Fibroblast of pulmonary artery (primary cell): ENCODE measurements at places on chromosomes 2 and 18.

DNA sequence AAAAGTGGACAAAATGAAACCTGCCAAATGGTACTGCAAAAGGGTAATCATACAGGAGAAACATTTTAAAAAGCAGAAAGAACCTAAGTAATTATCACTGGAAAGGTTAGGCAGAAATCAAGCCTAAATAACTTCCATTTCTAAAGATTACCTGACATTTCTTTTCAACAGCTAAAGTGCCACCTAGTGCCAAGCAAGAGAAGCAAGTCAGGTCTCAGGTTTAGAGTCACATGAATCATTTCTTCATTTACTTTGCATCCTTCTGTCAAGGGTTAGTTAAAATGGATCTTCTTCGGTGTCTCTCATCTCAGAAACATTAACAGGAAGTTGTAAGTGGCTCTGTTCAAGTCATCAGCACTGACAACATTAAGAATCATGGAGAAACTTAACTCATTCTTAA lies 90.3 kb downstream of the AKAIN1 start:
- DNase-seq = no peak

- DNase-seq = no peak
Measured at GRCh38 chr2:227153758-227154486, 10.1 kb downstream of the COL4A4 start.

DNA sequence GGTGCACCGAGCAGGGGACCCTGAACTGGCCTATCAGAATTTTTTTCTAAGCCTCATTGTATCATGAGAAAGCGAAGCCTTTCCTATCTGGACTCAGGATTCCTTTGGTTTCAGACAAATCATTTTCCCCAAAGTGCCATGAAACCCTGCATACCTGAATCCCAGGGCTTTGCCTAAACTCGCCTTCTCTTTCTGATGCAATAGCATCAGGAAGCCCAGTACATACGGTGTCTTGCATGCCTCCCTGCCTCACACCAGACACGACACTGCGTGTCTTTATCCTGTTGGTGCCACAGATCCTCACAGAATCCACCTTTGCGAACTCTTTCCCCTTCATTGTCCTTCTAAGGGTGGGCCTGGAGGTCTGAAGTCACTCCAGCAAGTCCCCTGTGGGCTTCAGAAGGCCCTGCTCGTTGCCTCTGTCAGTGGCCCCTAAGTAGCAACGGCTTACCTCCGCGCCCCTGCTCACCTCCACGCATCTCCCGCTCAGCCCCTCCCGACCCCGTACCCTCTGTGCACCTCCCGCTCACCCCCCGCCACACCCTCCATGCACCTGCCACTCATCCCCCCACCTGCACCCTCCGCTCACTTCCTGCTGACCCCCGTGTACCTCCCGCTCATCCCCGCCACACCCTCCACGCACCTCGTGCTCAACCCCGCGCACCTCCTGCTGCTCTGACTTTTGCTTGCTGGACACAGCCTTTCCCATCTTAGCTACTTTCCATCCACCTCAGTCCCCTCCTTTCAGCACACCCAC lies 83.4 kb downstream of the TPGS2 start:
- DNase-seq = no peak

DNA sequence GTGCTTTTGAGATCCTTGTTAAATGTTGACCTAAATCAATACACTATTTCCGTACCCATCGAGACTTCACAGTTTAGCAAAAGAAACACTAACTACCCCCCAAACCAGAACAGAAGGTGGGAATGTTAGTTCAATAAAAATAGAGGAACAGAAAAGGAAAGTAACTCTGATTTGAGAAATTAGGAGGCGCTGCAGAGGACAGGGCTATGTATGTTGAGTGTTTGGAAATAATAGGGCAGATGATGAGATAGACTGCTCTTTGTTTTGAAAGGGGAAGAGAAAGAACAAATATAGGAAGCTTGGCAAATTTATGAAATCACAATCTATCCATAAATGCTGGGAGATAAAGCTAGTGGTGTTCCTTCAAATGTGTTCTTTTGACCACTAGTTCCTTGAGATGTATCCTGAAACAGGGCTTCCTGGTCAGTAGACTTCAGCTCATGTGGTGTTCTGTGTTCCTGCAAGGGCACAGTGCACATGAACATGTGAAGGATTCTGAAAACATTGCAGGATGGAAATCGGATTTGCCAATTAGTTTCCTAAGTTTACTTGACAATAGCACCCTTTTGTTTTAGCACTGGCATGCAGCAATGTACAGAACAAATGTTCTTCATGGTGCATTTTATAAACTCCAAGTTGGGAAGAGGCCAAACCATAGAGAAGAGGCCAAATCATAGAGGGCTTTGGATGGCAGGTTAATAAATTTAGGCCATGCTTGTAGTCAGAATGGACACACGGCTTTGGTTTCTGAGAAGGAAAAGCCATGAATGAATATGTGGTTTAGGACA lies 39.8 kb downstream of the RHBDD1 start:
- DNase-seq = no peak

DNA sequence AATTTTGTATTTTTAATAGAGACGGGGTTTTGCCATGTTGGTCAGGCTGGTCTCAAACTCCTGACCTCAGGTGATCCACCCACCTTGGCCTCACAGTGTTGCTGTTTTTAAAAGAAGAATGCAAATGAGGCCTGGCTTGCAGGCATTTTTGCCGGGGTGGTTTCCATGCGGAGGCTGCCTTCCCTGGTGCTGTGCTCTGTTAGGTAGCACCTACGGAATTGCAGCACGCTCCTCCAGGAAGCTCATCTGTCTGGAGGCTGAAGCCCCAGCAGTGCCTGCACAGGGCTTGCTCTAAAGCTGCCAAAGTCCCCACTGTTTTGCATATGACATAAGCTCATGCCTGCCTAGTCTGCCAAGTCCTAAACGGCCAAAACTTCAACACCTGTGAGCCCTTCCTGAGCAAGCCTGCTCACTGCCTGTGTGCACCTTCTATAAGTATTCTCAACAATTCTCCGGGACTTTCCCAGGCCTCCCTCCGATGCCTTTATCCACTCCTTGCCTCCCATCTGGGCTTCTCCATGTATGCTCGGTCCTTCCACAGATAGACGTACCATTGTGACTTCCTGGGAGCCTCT lies 551.3 kb upstream of the RAB6C start:
- no peak for DNase-seq
